ENCODE measurements at places on chromosomes 2 and 18. TPM values are rescaled to one million over a fixed set of nuclear protein-coding genes. Genes with fewer than 3 reads are reported as not detected.

The KLHL30 gene
- total RNA-seq = 0.06 TPM

- peak; percentile 66 for DNase-seq
These were observed 346.7 kb downstream of the RAD51AP2 start for GRCh38 chr2:17171446-17172049.

DNA sequence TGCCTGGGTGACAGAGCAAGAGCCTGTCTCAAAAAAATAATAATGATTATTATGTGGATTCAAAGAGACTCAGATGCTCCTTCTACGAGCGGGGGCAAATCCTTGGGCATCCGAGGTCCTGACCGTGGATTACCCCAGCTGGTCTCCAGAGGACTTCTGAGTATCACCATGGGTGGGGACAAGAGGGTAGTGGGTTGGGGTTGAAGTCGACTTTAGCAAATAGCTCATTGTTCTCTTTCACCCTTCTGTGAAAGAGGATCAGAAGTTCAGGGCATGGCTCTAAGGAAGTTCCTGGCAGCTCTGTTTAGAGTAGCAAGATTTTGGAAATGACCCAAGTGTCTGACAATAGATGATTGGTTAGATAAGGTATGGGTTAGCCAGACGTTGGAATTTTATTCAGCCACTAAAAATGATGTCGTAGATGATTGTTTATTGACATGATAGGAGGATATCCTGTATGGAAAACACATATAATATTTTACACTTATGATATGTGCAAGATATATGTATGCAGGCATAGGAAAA, 59.0 kb upstream of the SPRED2 start:
- DNase-seq = no peak

DNA sequence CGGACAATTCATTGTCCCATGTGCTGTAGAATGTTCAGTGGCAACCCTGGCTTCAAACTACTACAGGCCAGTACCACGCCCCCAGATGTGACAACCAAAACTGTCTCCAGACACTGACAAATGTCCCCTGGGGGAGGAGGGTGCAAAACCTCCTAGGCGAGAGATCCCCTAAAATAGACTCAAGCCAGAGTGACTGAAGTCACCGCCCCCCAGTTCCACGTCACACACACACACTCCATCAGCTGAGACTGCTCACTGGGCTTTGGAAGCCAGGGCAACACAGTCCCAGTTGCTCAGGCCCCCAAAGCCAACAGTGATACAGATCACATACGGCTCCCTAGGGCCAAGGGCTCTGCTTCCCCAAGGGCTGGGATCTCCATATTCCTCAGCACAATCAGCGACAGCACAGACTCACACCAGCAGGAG, 19.1 kb downstream of the HDAC4 start:
- no peak for DNase-seq
